CD8-positive, alpha-beta memory T cell (primary cell): ENCODE measurements at places on chromosomes 2 and 18. TPM values are rescaled to one million over a fixed set of nuclear protein-coding genes. Genes with fewer than 3 reads are reported as not detected.

DNA sequence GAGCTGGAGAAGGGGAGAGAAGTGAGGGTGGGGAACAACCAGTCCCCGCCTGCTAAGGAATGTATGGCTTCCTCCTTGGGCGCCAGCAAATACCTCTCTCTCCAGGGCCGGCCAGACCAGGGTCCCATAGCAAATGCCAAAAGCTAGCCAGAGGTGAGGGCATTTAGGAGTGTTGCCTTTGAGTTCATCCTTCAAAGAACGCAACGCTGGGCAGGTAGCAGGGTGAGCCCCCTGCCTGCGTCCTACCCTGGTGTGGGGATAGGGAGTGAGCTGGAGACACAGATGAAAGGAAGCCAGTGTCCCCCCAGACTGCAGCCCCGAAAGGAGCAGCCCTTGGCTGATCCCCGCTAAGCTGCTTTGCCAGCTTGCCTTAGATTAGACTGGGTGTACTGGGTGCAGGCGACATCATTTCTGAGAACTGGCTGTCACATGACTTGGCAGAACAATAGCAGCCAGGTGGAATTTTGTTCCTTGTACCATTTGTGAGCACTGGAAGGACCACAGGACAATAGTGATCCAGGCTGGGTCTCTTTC, 40.4 kb downstream of the KLHL29 start:
- no peaks in the 10 kb centered on the region for H3K4me1 ChIP-seq
- H3K36me3 ChIP-seq: no peaks in the 10 kb centered on the region
- no peak overlapping the region for H3K27ac ChIP-seq
- DNase-seq: no peak

- DNase-seq: no peak
- H3K36me3 ChIP-seq: no peaks in the 10 kb centered on the region
- H3K4me3 ChIP-seq: no peak overlapping the region
- no peak overlapping the region for H3K27ac ChIP-seq
Observed at GRCh38 chr2:187349326-187349944, 98.6 kb downstream of the CALCRL start.

UNC80 gene
- not detected for total RNA-seq

TYW5 gene
- total RNA-seq: 10.6 TPM

KHK gene
- 17.8 TPM for total RNA-seq

- DNase-seq: no peak
- peaks cover 17% of the 10 kb centered on the region for H3K4me1 ChIP-seq
- H3K27ac ChIP-seq: no peak overlapping the region
- no peaks in the 10 kb centered on the region for H3K36me3 ChIP-seq
Observed at GRCh38 chr2:215812966-215813365, 200.4 kb downstream of the MREG start.

DNA sequence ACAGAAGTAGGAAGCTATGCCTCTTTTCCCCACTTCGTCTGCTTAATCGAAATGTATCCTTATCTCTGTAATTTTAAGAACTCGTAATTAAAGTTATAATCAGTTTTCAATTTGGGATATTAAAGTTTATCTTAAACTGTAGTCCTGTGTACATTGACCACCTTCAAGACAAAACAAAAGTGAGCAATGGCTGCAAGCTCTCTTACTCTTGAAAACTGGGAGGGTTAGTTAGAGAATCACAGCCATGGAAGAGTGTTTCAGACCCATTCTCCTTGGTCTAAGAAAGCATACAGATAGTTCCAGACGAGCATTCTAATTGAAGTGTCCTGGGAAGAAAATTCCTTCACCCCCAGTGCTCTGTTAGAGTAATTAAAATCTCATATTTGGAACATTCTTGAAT, 2.0 kb downstream of the KCMF1 start:
- H3K27me3 ChIP-seq: no peaks in the 10 kb centered on the region
- DNase-seq: no peak
- no peaks in the 10 kb centered on the region for H3K36me3 ChIP-seq
- peaks cover 64% of the 10 kb centered on the region for H3K4me1 ChIP-seq
